ENCODE measurements at places on chromosomes 3 and 15.
A peak's percentile ranks its signal among the peaks of the same experiment; 100 is the strongest.

- no peak for DNase-seq
Measured at GRCh38 chr3:78660957-78661356, 1106.8 kb downstream of the ROBO1 start.

GRCh38 chr3:16075647-16076046 is 98.8 kb upstream of the GALNT15 start:
- no peak for DNase-seq

GRCh38 chr3:65439641-65440284 is 599.0 kb downstream of the MAGI1 start:
- DNase-seq, result no peak

DNA sequence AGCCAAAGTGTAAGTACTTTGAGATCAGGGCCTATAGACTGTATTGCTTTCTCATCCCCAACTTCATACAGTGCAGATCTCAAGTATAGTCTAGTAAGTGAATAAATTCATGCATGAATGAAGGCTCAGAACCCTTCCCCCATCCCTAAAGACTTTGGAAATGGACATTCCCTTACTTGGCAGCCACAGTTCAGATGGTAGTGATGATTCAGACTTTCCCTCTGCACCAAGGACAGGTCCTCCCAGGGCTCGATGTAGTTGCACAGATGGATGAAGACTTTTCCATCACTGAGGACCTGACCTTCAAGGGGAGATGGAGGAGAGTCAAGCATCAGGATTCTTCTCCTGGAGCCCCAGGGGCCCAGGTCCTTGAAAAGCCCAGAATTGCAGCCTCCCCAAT is 4.6 kb downstream of the TIMP4 start:
- no peak for DNase-seq

DNA sequence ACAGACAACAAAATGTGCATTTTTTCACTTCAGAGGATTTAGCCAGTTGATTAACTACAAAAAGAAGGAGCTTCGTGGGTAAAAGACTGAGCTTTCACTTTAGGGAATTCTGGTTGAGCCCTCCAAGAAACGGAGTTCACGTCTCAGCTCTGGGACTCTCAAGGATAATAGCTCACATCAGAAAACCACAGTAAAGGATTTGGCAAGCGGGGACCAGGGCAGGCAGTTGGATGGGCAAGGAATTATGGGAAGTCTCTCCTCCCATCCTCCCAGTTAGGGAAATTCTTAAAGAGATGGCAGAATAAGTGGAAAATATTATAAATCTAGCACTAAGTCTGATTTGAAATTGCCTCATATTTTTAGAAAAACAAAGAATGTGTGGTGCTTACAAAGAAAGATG is 188.3 kb upstream of the EOMES start:
- no peak for DNase-seq

- DNase-seq, result no peak
Measured at GRCh38 chr15:90230071-90230494, 3.7 kb downstream of the CIB1 start.

DNA sequence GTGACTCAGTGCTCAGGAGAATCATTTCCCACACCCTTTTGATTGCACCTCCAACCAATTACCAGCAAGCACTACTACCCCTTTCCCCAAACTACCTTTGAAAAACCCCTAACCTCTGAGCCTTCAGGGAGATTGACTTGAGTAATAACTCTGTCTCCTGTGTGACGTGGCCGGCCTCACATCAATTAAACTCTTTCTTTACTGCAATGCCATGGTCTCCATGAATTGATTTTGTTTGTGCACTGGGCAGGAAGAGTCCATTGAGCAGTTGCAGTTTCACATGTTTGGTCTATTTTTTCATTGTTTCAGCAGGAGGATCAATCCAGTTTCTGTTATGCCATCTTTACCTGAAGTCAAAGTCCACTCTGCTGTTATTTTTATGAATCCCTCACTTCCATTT is 32.4 kb downstream of the SCN11A start:
- DNase-seq, result no peak

DNA sequence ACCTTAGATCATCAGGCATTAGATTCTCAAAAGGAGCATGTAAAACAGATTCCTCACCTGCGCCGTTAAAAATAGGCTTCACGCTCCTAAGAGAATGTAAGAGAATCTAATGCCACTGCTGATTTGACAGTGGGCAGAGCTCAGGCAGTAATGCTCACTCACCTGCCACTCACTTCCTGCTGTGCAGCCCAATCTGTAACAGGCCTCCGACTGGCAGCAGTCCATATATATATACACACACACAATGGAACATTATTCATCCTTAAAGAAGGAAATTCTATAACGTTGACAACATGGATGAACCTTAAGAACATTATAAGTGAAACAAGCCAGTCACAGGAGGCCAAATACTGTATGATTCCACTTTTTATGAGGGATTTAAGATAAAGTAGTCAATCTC is 24.5 kb downstream of the ZNF148 start:
- no peak for DNase-seq

DNA sequence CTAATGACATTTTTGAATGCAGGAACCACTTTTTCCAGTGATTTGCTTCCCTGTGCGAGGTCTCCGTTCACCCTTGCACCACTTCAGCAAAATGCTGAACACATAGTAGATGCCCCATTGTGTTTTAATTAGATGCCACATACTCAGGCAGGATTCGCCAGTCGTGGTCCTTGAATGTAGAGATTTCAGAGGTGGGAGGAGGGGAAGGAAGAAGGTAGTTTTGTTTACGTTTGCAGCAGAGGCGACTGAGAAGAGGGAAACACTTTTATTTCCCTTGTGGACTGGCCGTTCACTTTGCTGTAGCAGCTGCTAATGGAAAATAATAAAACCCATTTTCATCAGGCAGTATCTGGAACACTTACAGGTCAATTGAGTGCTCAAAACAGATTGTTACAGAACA is 262.8 kb upstream of the TBL1XR1 start:
- DNase-seq, result no peak

DNA sequence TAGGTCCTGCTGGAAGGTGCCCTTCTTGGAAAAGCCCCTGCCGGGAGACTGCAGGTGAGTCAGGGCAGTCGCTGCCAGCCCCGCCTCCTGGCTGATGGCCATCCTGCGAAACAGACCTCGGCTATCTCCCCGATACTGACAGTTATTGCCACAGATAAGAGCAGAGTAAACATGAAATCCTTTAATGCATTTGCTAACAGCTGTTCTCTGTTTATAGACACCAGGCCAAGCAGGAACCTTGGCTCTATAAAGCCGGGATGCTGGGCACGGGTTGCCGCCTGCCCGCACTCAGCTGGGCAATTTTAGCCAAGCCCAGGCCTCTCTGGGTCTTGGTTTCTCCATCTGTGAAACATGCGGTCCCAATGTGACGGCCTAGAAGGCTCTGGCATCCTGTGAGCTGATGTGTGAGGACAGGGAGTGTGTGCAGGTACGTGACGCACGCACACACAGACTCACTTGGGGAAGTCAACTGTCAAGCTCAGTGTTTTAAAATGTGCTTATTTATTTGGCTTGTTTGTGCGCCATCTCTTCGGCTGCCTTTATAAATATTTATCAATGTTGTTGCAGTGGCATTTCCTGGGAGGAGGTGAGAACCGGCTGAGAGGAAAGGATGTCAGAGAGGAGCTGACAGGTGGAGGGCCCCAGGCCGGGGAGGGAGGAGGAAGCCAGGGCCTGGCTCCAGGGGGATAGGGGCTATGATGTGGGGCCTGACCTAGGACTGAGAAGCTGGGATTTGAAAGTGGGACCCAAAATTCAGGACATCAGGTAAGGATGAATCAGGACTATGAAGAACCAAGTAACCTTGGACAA is 50.8 kb upstream of the PRR23E start:
- no peak for DNase-seq

DNA sequence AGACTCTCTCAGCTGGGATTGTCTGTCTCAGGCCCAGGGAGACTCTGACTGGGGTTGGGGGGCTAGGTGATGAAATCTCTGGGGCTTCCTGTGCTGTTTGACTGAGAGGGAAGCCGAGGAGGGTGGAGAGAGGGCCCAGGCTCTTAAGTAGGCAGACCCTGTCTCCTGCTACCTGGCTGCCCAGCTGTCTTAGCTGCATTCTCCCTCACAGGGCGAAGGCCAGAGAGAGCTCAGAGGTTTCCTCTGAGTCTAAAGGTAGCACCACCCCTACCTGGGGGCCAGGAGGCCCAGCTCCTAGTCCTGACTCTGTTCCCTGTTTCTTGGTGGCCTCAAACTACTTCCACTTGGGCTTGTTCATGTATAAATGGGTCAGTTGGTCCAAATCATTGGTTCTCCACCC is 24.4 kb downstream of the SMAD6 start:
- DNase-seq, result no peak

DNA sequence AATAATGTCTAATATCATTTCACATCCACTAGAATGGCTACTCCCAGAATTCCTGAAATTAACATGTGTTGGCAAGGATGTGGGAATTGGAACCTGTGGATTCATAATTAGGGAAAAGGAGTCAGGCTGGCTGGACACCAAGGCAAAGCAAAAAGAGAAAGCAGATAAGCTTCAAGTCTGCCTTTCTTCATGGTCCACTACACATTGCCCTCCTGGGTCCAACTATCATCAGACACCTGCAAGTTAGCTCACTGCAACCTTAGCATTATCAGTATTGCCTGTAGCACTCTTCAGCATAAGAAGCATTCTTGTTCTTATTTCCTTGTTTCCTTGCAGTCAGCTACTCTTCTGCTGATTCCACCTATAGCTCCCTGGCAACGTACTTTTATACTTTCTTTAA is 124.3 kb downstream of the ZNF280D start:
- no peak for DNase-seq

DNA sequence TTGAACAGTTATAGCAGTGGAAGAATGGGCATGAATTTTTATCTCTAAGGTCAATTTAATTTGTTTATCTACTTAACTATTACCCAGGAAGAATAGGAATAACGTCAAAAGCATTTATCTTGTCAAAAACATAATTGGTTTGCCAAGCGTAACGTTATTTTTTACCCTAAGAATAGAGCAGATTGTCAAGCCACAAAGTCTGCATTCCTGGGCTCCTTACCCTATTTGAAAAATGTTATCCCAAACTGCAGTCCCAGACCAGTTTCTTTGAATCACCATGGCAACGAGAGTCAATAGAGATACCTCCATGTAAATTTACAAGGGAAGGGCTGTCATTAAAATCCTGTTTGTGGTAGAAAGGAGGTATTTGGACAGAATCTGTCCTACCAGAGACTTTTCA is 61.1 kb downstream of the CPNE4 start:
- DNase-seq, result no peak

DNA sequence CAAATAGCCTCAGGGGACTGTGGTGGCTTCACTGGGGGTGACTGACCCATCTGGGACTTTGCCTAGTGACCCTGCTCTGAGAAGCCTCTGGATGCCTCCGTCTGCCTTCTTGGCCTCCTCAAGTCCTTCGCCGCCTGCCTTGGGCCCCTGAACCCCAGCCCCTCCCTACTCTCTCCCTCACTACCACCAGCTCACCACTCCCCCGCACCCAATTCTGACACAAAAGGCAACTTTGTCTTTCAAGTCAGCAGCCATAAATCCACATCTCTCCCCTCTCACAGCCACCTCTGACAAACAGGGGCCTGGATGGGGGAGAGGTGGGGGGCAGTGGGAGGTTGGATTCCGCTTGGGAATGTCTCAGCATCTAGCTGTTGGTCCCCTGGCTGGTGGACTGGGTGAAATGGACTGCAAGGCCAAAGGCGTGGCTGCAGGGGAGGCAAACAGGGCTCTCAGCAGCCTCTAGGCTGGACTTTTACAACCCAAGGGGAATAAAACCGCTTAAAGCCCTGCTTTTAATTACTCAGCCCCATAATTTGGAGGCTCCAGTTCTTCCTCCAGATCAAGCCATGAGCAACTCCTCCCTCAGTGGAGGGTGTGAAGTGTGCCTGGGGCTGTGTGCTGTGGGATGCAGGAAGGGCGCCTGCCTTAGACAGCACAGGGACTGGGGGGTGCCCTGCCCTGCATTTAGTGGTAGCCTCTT is 33.4 kb downstream of the IGDCC3 start:
- DNase-seq, result no peak

DNA sequence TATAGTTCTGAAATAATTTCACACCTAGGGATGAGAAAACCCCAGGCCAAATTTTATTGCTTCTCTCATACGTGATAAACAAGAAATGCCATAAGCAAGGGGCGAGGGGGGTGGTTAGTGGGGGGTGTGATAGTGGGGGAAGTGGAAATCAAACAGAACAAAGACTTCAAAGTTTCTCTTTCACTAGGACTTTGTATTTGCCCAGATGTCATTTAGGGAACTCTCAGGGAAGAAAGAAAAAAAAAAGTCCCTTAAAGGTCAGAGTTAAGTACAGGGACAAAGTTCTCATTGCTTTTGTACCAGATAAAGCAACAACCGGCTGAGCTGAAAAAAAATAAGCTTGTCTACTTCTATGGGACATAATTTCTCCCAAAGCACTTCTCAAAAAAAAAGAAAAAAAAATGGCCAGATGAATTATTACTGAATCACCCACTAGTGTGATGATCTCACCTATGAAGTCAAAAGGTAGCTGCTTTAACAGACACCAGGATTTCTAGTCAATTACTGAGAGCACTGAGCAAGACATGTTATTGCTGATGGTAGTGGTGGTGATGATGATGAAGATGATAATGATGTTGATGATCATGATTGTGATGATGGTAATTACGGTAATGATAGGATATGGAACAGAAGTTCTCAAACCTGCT is 56.2 kb downstream of the FHIT start:
- DNase-seq, result no peak

- no peak for DNase-seq
Measured at GRCh38 chr15:77031376-77032050, 36.6 kb downstream of the PSTPIP1 start.

GRCh38 chr3:141575879-141576743 is 89.3 kb downstream of the RASA2 start:
- peak; percentile 20 for DNase-seq

DNA sequence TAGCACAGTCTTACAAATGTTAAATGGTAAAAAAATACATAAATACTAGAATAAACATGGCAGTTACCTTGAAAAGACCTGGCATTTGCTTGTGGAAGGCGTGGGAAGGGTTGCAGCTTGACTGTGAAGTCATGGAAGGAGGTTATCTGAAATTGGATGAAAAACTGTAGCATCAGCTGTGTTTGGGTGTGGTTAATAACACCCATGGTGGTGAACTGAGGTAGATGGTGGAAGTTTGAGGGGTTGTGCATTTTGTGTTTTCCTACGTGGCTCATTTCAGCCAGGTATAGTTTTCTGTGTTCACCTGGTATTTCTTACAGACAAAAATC is 46.5 kb downstream of the PSMD6 start:
- DNase-seq, result no peak

- no peak for DNase-seq
Measured at GRCh38 chr3:148643389-148643840, 54.3 kb upstream of the AGTR1 start.

DNA sequence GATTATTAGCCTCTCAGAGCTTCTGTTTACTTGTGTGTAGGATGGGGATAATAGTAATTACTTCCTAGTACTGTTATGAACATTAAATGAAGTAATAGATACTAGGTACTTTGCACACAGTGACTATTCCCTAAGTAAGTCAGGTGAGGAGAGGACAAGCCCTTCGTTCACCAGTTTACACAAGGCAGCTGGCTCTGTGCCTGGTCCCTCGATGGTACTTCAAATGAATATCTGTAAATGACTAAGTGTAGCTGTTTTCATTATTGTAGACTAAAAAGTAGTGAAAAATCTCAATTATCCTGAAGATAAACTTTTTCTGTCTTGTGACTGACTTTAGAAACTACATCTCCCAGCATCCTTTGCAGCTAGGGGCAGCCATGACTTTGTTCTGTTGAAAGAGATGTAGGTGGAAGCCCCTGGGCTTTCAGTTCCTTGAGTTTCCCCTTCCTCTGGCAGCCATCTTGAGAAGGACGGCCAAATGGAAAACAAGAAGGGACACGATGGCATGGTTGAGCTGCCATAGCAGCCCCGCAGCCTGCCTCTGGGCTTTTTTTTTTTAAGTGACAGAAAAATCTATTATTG is 11.7 kb upstream of the WNT7A start:
- DNase-seq, result peak; percentile 23

- no peak for DNase-seq
Measured at GRCh38 chr3:141764986-141765385, 1.8 kb downstream of the GRK7 start.
